ENCODE measurements at places on chromosomes 2 and 18.
A peak's percentile ranks its signal among the peaks of the same experiment; 100 is the strongest.

GRCh38 chr2:157813467-157813866, 62.7 kb downstream of the ACVR1 start:
- H3K27me3 ChIP-seq = no peaks in the 10 kb centered on the region
- H3K4me3 ChIP-seq = no peak overlapping the region
- H3K4me1 ChIP-seq = peaks cover 10% of the 10 kb centered on the region
- H3K27ac ChIP-seq = no peak overlapping the region
- no peak for DNase-seq

DNA sequence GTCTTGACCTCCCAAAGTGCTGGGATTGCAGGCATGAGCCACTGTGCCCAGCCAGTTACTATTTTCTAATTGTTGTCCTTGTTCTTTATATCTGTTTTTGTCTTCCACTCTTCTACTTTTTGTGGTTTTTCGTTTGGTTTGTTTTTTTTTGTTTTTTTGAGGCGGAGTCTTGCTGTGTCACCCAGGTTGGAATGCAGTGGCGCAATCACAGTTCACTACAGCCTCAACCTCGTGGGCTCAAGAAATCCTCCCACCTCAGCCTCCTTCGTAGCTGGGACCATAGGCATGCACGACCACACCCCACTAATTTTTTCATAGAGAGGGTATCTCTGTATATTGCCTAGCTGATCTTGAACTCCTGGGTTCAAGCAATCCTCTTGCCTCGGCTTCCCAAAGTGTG, 100.7 kb downstream of the EHBP1 start:
- no peaks in the 10 kb centered on the region for H3K27me3 ChIP-seq
- no peak for DNase-seq
- peaks cover 25% of the 10 kb centered on the region for H3K36me3 ChIP-seq
- H3K27ac ChIP-seq = no peak overlapping the region
- H3K4me3 ChIP-seq = no peak overlapping the region

- no peak overlapping the region for H3K27ac ChIP-seq
- peak; percentile 55 for DNase-seq
- no peak overlapping the region for H3K4me3 ChIP-seq
- H3K36me3 ChIP-seq = no peaks in the 10 kb centered on the region
- H3K4me1 ChIP-seq = peaks cover 8% of the 10 kb centered on the region
- no peaks in the 10 kb centered on the region for H3K27me3 ChIP-seq
These were observed 5.0 kb downstream of the RUFY4 start for GRCh38 chr2:218074031-218074430.

GRCh38 chr18:62206593-62206992, 19.5 kb downstream of the RELCH start:
- peaks cover 40% of the 10 kb centered on the region for H3K36me3 ChIP-seq
- DNase-seq = no peak
- H3K4me1 ChIP-seq = peaks cover 9% of the 10 kb centered on the region
- H3K27ac ChIP-seq = no peak overlapping the region
- no peaks in the 10 kb centered on the region for H3K27me3 ChIP-seq

DNA sequence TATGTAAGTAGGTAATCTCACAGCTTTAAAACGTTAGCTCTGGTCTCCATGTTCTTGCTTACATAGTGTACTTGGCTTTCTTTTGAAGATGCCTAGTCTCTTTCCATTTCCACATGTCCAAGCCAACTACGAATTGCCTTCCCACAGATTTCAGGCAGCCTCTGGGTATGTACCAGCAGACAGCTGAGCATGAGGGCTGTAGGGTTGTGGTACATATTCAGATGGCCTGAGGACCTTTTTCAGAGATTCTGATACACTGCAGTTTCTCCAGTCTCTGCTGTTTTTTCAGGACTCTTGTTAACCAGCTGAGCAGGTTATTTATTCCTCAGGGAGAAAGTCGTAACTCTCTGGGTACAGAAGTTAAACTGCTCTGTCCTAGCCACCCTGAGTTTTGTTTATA, 3.1 kb upstream of the KCNJ13 start:
- H3K27me3 ChIP-seq = no peaks in the 10 kb centered on the region

GRCh38 chr2:136247204-136247950, 129.4 kb upstream of the CXCR4 start:
- no peaks in the 10 kb centered on the region for H3K27me3 ChIP-seq
- H3K36me3 ChIP-seq = no peaks in the 10 kb centered on the region
- H3K27ac ChIP-seq = no peak overlapping the region
- H3K4me1 ChIP-seq = peaks cover 28% of the 10 kb centered on the region
- no peak for DNase-seq
- no peak overlapping the region for H3K4me3 ChIP-seq

- DNase-seq = peak; percentile 84
- H3K4me1 ChIP-seq = peaks cover 45% of the 10 kb centered on the region
- H3K27me3 ChIP-seq = no peaks in the 10 kb centered on the region
These were observed 1.2 kb downstream of the ZFP36L2 start for GRCh38 chr2:43225093-43225787.

- H3K27ac ChIP-seq = no peak overlapping the region
- peaks cover 11% of the 10 kb centered on the region for H3K27me3 ChIP-seq
- H3K4me1 ChIP-seq = no peaks in the 10 kb centered on the region
- no peak overlapping the region for H3K4me3 ChIP-seq
- DNase-seq = no peak
These were observed 197.3 kb downstream of the DNAH7 start for GRCh38 chr2:195871326-195871725.

- H3K27ac ChIP-seq = no peak overlapping the region
- H3K27me3 ChIP-seq = no peaks in the 10 kb centered on the region
- H3K4me3 ChIP-seq = no peak overlapping the region
- no peak for DNase-seq
These were observed 12.3 kb upstream of the GPR17 start for GRCh38 chr2:127633556-127634065.

- H3K27ac ChIP-seq = no peak overlapping the region
- peaks cover 38% of the 10 kb centered on the region for H3K27me3 ChIP-seq
- H3K4me1 ChIP-seq = peaks cover 23% of the 10 kb centered on the region
- no peak overlapping the region for H3K4me3 ChIP-seq
These were observed 98.8 kb downstream of the TNS1 start for GRCh38 chr2:217903859-217904613.

GRCh38 chr2:55891671-55892094, 31.9 kb downstream of the EFEMP1 start:
- no peak overlapping the region for H3K27ac ChIP-seq
- DNase-seq = no peak
- H3K27me3 ChIP-seq = no peaks in the 10 kb centered on the region

DNA sequence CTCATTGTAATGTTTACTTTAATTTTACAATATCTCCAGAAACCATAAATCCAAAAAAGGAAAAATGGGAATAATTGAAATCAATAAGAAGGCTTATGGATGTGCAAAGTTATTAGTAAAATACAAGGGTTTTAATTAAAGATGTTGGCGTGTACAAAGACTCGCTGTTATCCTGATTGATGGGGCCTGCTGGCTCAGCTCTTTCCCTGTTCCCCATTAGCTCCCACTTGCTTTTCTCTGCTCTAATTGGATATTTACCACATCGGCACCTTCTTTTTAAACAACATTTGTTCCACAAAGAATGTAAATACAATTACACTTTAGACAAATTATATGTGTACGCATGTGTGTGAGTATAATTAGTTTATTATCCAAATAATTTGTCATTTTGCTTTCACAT, 796.6 kb downstream of the ERBB4 start:
- no peak for DNase-seq
- no peak overlapping the region for H3K4me3 ChIP-seq
- no peaks in the 10 kb centered on the region for H3K4me1 ChIP-seq
- no peaks in the 10 kb centered on the region for H3K27me3 ChIP-seq

GRCh38 chr2:52536929-52537460, 1230.6 kb upstream of the CHAC2 start:
- DNase-seq = no peak
- H3K27me3 ChIP-seq = no peaks in the 10 kb centered on the region
- no peaks in the 10 kb centered on the region for H3K36me3 ChIP-seq
- H3K4me1 ChIP-seq = no peaks in the 10 kb centered on the region
- H3K27ac ChIP-seq = no peak overlapping the region
- no peak overlapping the region for H3K4me3 ChIP-seq

GRCh38 chr18:5391409-5391808, 95.9 kb upstream of the ZBTB14 start:
- H3K27me3 ChIP-seq = peaks cover under 1% of the 10 kb centered on the region
- H3K4me1 ChIP-seq = peaks cover 9% of the 10 kb centered on the region
- no peak overlapping the region for H3K4me3 ChIP-seq
- no peak overlapping the region for H3K27ac ChIP-seq

GRCh38 chr2:109272461-109272860, 143.5 kb downstream of the SH3RF3 start:
- H3K27ac ChIP-seq = no peak overlapping the region
- H3K4me3 ChIP-seq = no peak overlapping the region

DNA sequence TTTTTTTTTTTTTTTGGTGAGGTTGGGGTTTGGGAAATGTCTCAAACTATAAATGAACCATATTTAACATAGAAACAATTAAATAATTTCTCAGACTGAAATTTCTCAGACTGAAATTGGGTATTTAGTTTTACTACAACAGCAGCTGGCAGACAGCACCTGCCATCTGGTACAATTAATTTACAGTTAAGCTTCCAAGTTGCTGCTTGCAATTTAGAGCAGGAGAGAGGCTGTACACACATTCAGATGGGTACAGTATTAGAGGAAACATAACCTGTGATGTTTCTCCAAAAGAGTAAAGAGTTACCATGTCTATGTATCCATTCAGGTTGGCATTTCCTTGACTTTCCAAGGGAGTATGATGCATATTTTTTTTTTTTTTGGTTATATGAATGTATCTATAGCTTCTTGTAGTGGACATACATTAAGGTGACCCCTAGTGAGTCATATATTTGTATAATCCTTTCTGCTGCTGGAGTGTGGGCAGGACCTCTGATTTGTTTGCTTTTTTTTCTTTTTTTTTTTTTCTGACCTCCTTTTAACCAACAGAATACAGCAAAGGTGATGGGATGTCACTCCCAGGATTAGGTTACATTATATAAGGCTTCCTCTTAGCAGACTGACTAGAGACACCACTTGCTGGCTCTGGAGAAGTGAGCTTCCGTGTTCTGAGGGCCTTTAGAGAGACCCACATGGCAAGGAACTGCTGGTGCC, 201.7 kb downstream of the PTH2R start:
- no peak for DNase-seq

DNA sequence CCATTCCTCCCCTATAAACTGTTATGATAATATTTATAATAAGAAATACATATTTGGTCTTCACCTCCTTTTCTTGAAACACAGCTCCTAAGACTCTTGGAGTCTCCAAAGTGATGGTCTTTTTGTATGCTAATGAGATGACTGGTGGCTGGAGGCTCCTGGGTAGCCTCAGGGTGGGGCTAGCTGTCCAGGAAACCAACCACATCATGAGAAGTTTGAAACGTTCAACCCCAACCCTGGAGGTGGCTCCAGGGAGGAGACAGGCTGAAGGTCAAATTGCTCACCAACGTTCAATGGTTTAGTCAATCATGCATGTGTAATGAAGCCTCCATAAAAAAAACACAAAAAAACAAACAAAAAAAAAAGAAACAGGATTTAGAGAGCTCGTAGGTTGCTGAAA, 298.7 kb upstream of the MGAT5 start:
- H3K27me3 ChIP-seq = peaks cover 20% of the 10 kb centered on the region
- H3K4me3 ChIP-seq = no peak overlapping the region
- no peak for DNase-seq
- no peak overlapping the region for H3K27ac ChIP-seq
- no peaks in the 10 kb centered on the region for H3K4me1 ChIP-seq

- no peaks in the 10 kb centered on the region for H3K36me3 ChIP-seq
- H3K4me3 ChIP-seq = no peak overlapping the region
- H3K27me3 ChIP-seq = peaks cover 4% of the 10 kb centered on the region
- no peak overlapping the region for H3K27ac ChIP-seq
These were observed 163.0 kb downstream of the MREG start for GRCh38 chr2:215850380-215850779.

DNA sequence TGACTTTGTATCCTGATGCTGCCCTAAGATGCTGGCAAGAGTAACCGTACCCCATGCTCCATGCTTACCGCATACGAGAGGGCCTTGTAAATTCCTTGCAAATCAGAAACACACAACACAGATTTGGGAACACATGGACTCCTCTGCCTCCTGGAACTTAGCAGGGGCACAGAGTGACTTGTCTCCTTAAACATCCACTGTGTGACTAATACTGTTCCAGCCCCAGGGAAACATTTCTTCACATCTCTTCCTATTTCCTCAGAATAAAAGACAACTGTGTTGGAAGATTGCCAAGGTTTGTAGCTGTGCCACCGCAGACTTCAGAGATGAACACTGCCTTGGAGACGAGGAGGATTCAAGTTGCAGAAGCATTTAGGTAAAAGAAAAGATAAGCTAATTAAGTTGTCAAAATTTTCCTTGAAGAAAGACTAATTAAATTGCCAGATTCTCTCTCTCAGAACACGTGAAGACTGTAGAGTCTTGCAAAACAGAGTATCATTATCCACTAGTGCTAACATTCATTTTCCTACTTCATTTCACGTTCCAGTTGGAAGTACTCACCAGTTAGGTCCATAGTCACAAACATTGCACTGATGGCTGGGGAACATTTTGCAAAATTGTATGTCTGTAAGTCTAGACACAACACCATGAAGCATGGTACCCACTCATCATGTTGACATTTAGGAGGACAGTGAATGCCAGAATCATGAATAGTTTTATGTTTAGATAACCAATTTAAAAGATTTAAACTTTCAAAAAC, 188.8 kb downstream of the TSN start:
- no peak for DNase-seq
- no peak overlapping the region for H3K27ac ChIP-seq
- H3K27me3 ChIP-seq = peaks cover 11% of the 10 kb centered on the region
- no peaks in the 10 kb centered on the region for H3K4me1 ChIP-seq
- no peaks in the 10 kb centered on the region for H3K36me3 ChIP-seq

GRCh38 chr2:49199266-49199665, 45.0 kb upstream of the FSHR start:
- DNase-seq = no peak
- no peaks in the 10 kb centered on the region for H3K4me1 ChIP-seq
- no peak overlapping the region for H3K27ac ChIP-seq
- H3K4me3 ChIP-seq = no peak overlapping the region
- no peaks in the 10 kb centered on the region for H3K36me3 ChIP-seq

DNA sequence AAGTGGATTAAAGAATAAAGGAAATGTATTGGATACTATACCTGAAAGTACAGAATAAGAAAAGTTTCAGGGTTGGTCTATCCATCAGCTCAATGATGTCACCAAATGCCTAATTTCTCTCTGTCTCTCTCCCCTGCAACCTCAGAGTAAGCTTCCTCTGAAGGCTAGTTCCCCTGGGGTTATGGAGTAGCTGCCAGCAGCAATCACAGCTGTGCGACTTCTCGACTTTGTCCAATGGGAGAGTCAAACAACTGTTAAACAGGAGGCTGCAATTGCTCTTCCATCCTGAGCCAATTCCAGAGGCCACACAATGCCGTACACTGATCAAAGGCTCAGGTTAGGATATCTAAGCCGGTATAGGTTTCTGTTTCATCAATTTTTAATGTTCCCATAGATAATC, 95.3 kb upstream of the FANCL start:
- H3K27me3 ChIP-seq = peaks cover 16% of the 10 kb centered on the region
- no peaks in the 10 kb centered on the region for H3K36me3 ChIP-seq
- H3K4me1 ChIP-seq = peaks cover 7% of the 10 kb centered on the region
- H3K4me3 ChIP-seq = no peak overlapping the region
- H3K27ac ChIP-seq = no peak overlapping the region
